Posterior vena cava (tissue), 2 donors: ENCODE measurements at places on chromosomes 3 and 15.

DNA sequence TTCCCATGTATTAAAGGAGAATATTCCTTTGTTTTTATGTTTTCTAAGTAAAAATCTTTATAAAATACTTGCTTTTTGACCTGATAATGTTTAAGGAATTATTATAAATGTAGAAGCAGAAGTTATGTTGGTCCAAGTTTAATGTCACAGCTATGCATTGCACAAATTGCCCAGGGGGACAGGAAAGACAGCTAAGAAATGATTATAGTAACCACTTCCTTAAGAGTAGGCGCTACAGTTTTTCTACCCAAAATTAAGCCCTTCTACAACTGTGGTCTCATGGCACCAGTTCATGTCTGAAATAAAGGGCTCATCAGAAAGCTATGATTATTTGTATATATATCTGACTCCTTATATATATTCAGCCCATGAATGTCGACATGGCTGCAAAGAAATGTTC, 176.4 kb downstream of the GBE1 start:
- DNase-seq = no peak

- DNase-seq = no peak
Measured at GRCh38 chr3:123157209-123157597, 44.5 kb upstream of the SEC22A start.

GRCh38 chr3:83096-83495, 113.5 kb upstream of the CHL1 start:
- no peak for DNase-seq

GRCh38 chr3:13016083-13016720, 57.0 kb downstream of the IQSEC1 start:
- peak; percentile 87 for DNase-seq

DNA sequence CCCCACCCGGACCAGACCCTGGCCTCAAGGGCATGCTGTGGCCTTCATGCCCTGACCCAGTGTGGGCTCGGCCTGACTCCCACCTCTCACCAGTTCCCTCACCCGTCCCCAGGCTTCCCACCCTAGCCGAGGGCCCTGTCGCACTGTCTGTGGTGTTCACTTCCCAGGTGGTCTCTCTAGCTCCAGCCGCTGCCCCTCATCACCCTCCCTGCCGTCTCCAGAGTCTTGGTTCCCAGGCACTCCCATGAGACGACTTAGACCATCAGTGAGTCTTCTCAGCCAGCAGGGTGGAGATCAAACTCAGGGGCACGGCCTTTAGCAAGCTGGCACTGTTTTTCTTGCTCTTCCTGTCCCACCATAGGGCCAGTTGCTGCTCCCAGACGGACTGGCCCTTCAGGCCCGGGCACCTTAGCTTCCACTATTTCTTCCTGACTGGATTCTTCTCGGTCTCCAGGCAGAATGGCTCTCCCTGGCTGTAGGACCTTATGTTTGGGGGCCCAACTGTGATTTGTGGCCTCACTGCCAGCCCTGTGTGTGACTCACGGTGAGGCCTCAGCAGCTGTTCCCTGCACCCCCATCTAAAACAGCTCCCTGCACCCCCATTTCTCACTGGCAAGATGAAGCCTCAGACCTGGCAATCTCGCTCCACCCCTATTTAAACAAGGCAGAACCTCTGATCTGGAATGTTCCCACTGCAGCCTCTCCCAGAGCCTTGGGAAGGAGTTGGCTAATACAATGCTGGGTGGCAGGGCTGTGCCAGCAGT, 9.4 kb upstream of the PCSK6 start:
- no peak for DNase-seq

- DNase-seq = no peak
Measured at GRCh38 chr15:37788330-37788729, 146.1 kb upstream of the TMCO5A start.

GRCh38 chr3:50357481-50357880, 1.8 kb downstream of the TMEM115 start:
- no peak for DNase-seq

DNA sequence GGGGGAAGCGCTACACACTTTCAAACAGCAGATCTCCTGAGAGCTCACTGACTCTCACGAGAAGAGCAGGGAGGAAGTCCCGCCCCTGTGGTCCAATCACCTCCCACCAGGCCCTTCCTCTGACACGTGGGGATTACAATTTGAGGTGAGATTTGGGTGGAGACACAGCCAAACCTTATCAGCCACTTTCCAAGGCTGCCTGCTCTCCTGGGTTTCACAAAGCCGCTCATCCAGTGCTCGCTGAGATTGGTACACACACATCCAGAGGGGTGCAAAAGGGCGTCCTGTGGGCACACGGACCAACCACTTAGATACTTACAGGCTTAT, 23.1 kb downstream of the XXYLT1 start:
- DNase-seq = peak; percentile 28

DNA sequence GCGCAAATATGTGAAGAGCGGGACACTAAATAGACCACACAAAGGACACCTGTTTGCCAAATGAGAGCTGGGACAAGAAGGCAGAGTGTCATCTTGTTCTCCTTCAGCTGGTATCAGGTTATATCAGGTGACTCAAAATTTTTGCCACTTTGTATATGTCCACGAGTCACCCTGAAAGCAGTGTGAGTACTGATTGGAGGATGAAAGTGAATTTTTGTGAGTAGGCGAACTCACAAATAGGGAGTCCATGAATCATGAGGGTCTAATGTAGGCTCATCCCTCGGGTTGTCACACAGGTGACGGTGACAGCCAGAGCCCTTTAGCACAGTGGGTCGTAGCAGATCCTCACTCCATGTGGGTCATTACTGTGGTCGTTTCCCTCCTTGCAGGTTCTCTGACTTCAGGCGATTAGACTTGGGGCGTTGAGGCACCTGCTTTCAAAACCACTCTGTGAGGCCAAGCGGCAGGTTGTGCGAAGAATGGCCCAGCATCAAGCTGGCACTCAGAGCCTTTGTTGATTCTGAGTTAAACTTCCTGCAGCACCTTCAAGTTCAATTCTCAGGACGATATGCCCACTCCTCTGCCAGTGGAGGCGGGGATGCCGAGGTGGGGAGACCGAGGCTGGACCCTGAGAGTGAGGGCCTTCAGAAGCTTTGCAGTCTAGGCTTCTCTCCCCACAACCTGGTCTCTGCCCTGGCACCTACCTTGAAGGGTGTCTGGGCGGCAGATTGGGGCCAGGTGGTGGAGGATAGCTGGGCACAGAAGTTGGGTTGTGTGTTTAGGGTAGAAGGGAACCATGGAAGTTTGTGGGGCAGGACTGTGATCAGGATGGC, 173.8 kb downstream of the SMAD6 start:
- DNase-seq = no peak
